ENCODE measurements at places on chromosomes 2 and 18. TPM values are rescaled to one million over a fixed set of nuclear protein-coding genes. Genes with fewer than 3 reads are reported as not detected.

Gene ZNF804A
- 1.00 TPM for total RNA-seq

- H3K4me3 ChIP-seq: no peak overlapping the region
- H3K36me3 ChIP-seq: no peaks in the 10 kb centered on the region
- H3K27me3 ChIP-seq: no peaks in the 10 kb centered on the region
Observed at GRCh38 chr2:226702376-226702775, 97.2 kb downstream of the IRS1 start.

DNA sequence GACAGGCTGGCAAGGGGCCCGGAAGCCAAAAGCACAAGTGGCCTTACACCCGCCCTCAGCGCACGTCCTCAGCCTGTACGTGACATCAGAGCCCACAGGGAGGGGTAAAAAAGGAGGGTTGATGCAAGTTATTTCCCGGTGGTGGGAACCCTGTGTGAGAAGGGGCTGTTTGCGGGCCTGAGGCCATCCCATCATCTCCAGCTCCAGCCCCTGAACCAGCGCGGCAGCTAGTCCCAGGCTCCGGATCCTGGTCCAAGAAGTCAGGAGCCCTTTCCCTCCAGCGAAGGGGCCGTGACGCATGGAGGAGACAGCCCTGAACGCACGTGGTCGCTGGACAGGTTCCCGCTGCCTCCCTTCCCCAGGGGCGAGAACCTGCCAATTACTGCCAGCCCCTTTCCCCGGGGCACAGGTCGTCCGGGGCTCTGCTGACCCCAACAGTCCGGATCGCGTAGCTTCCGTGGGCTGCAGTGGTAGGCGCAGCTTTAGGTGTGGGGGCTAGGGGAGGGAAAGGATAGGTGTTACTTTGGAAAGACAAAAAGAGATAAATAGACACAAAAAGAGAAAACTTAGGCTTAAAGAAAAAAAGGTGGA lies 1.3 kb upstream of the LRP2 start:
- peaks cover 40% of the 10 kb centered on the region for H3K4me1 ChIP-seq
- no peaks in the 10 kb centered on the region for H3K36me3 ChIP-seq
- H3K27me3 ChIP-seq: peaks cover 53% of the 10 kb centered on the region
- DNase-seq: peak; percentile 12
- no peak overlapping the region for H3K27ac ChIP-seq

DNA sequence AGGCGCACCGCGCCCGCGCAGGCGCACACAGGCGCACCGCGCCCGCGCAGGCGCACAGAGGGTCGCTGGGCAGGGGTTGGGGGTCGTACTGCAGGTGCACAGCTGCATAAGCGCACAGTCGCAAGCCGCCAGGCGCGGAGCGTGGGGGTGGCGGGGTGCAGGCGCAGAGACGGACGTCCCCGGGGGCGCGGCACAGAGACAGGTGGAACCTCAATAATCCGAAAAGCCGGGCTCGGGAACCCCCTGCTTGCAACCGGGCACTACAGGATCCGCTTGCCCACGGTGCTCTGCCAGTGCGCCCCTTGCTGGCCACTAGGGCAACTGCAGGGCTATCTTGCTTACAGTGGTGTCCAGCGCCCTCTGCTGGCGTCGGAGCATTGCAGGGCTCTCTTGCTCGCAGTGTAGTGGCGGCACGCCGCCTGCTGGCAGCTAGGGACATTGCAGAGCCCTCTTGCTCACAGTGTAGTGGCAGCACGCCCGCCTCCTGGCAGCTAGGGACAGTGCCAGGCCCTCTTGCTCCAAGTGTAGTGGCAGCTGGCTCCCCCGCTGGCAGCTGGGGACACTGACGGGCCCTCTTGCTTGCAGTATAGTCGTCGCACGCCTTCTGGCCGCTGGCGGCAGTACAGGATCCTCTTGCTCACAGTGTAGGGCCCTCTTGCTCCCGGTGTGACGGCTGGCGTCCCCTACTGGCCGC lies 34.9 kb downstream of the FAM110C start:
- peak; percentile 54 for DNase-seq
- H3K36me3 ChIP-seq: no peaks in the 10 kb centered on the region
- H3K27me3 ChIP-seq: no peaks in the 10 kb centered on the region
- no peak overlapping the region for H3K4me3 ChIP-seq
- H3K27ac ChIP-seq: no peak overlapping the region
- H3K4me1 ChIP-seq: no peaks in the 10 kb centered on the region

- H3K27ac ChIP-seq: no peak overlapping the region
- peaks cover 16% of the 10 kb centered on the region for H3K36me3 ChIP-seq
- H3K27me3 ChIP-seq: no peaks in the 10 kb centered on the region
Observed at GRCh38 chr2:160022162-160022561, 40.3 kb downstream of the PLA2R1 start.

DNA sequence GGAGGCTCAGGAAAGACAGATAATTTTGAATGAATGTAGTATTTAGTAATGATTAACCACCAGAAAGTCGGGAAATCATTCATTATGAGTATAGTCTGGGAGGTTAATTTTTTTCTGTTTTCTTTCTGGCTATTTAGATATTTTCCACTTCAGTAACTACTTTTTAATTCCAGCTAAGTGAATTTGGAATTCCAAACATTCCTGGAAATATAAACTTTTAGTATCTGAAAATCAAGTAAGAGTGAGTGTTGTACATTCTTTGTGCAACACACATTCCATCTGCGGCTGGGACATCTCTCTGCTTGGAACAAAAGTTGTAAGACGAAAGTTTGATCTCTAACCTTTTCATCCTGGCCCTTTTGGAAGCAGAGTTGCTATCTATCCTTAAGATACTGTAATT lies 275.7 kb upstream of the SPRED2 start:
- H3K27ac ChIP-seq: no peak overlapping the region
- no peaks in the 10 kb centered on the region for H3K27me3 ChIP-seq
- no peak for DNase-seq

DNA sequence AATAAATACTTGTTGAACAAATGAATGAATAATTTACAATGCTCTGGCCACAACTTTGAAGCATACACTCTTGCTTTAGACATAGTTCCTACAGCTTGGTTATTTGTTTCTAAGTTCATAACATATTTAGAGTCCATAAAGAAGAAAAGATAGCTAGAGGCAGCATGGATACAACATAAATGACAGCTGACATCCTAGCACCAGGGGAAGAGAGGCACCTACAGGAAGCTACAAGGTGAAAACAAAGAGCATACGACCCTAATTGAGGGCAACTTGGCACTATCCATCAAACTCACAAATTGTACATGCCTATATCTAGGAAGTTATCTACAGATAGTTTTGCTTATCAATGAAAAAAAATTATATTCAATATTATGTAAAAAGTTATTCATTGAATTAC lies 88.9 kb downstream of the PLEKHM3 start:
- no peaks in the 10 kb centered on the region for H3K4me1 ChIP-seq
- H3K27me3 ChIP-seq: no peaks in the 10 kb centered on the region
- DNase-seq: no peak
- no peak overlapping the region for H3K27ac ChIP-seq
- no peaks in the 10 kb centered on the region for H3K36me3 ChIP-seq

Gene TMEM198
- total RNA-seq: not detected

Gene GLI2
- total RNA-seq: 6.7 TPM

Gene PARD3B
- 34.1 TPM for total RNA-seq

DNA sequence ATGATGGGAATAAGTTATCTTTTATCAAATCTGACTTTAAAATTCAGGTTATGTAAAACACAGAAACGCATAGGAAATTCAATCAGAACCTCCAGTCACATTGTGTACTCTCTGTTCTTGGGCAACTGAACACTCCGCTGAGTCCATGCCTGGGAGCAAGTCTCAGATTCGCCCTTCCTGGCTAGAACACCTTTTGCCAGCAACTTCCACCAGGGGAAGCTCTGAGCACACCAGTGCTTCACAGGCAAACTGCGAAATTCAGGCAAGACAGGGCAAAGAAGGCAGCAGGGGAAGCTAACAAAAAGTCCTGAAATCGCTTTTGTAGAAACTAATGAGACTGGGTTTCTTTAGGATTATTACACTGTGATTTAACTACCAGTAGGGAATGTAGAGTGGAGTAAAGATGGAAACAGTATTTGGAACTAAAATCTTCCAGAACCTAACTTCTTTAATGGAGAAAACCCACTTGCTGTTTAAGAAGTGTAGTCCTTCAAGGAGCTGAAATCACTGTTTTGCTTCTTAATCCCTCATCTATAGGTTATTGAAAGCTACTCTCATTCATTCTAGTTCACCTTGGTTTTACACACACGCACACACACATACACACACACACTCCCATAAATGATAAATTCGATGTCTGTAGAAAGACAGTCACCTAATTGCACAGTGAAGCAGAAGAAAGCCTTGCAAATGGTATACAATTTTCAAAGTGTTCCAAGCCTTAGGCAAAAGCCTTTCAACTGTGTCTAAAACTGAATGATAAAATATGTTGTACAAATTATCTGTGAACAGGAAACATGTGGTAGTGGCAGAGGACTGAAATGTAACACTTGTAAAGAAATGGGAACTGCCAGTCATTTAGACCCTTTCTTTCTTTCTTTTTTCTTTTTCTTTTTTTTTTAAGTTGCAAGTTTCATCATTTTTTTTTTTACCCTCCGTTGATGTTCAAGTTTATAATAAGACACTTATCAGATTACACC lies 214.5 kb downstream of the TMEM182 start:
- H3K27me3 ChIP-seq: no peaks in the 10 kb centered on the region
- no peak overlapping the region for H3K4me3 ChIP-seq
- DNase-seq: peak; percentile 24
- H3K27ac ChIP-seq: no peak overlapping the region
- H3K36me3 ChIP-seq: no peaks in the 10 kb centered on the region

GRCh38 chr18:29309366-29309765 lies 1132.4 kb upstream of the CDH2 start:
- H3K27ac ChIP-seq: no peak overlapping the region
- H3K27me3 ChIP-seq: no peaks in the 10 kb centered on the region

DNA sequence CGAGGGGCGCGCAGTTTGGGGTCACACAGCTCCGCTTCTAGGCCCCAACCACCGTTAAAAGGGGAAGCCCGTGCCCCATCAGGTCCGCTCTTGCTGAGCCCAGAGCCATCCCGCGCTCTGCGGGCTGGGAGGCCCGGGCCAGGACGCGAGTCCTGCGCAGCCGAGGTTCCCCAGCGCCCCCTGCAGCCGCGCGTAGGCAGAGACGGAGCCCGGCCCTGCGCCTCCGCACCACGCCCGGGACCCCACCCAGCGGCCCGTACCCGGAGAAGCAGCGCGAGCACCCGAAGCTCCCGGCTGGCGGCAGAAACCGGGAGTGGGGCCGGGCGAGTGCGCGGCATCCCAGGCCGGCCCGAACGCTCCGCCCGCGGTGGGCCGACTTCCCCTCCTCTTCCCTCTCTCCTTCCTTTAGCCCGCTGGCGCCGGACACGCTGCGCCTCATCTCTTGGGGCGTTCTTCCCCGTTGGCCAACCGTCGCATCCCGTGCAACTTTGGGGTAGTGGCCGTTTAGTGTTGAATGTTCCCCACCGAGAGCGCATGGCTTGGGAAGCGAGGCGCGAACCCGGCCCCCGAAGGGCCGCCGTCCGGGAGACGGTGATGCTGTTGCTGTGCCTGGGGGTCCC lies at the start of gene ITGA4:
ITGA4 (plus strand) TSS at position 266 of the 620 bp plus-strand sequence; CDS start at position 535, 269 bp downstream.
- peaks cover 15% of the 10 kb centered on the region for H3K4me1 ChIP-seq
- DNase-seq: peak; percentile 85
- no peaks in the 10 kb centered on the region for H3K36me3 ChIP-seq
- H3K4me3 ChIP-seq: peak within 1 kb of the TSS; percentile 33
- peak within 1 kb of the TSS; percentile 86 for H3K27ac ChIP-seq
- H3K27me3 ChIP-seq: peaks cover 13% of the 10 kb centered on the region
